ENCODE measurements at places on chromosomes 3 and 15. TPM values are rescaled to one million over a fixed set of nuclear protein-coding genes. Genes with fewer than 3 reads are reported as not detected.

Gene PIK3CA
- 11.8 TPM for total RNA-seq

Gene CMTM7
- total RNA-seq, result 9.2 TPM

Gene WDR72
- total RNA-seq, result not detected

Gene BRPF1
- 8.6 TPM for total RNA-seq

Gene CYP8B1
- total RNA-seq, result not detected

Gene EPHA3
- total RNA-seq, result 0.71 TPM

Gene BTD
- total RNA-seq, result 28.0 TPM

Gene HCN4
- total RNA-seq, result not detected

Gene ARNT2
- total RNA-seq, result 9.5 TPM

Gene SAXO2
- 0.71 TPM for total RNA-seq

Gene SPTBN5
- 0.18 TPM for total RNA-seq
